H54 (cell line): ENCODE measurements at places on chromosomes 4 and X.

- DNase-seq: no peak
These were observed 289.7 kb downstream of the TRIML1 start for GRCh38 chr4:188428935-188429334.

GRCh38 chr4:31283679-31284078 is 563.5 kb downstream of the PCDH7 start:
- no peak for DNase-seq

- DNase-seq: peak; percentile 17
These were observed 81.2 kb upstream of the PRSS48 start for GRCh38 chr4:151195801-151196200.

GRCh38 chrX:86805241-86805640 is 657.0 kb downstream of the DACH2 start:
- DNase-seq: no peak

- no peak for DNase-seq
These were observed 46.7 kb downstream of the CXorf49B start for GRCh38 chrX:71809886-71810285.

DNA sequence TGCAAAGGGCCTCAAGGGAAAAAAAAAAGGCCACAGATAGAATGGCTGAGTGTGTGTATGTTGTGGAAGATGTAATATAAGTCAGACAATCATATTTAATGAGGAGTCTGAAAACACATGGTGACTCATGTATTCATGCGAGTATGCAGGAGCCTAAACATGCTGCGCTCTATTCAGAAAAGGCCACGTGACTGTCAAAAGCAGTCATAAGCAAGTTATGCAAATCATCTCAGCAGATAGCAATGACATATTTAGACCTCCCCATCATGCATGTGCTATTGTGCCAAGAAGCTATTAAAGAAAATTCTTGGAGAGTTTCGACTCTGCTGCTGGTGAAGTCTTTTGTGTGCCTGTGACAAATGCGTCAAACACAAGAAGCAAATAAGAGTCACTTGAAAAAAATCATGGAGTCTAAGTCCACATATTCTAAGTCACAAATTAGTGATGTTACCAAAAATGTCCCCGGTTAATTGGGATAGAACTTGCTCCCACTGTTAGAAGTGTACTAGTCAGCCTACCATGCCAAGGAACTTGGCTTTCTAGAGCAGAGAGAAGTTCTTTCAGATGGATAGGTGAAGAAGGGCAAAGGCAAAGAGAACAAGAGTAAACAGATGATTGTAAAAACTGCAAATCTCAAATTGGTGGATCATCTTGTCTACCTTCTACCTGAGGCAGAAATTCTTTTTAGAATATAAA is 5.0 kb downstream of the LNX1 start:
- no peak for DNase-seq

GRCh38 chr4:185128272-185129119 is 14.6 kb upstream of the SLC25A4 start:
- no peak for DNase-seq

GRCh38 chrX:77743720-77744119 is 42.3 kb downstream of the ATRX start:
- DNase-seq: no peak

DNA sequence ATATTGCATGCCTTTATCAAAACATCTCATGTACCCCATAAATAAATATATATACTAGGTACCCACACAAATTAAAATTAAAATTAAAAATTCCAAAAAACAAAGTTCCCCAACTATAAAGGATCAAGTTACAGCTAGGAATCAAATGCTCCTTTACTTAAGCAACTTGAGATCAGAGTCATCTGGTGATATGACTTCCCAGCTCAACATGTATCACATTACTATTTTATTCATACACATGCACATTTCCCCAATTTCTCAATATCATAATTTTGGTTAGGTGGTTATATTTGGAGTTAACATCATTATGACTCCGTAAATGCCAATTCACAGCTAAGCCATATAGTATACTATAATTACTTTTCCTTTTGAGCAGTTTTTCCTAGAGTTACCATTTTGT is 60.9 kb downstream of the CLOCK start:
- no peak for DNase-seq

GRCh38 chrX:48978226-48978625 is 6.6 kb upstream of the KCND1 start:
- no peak for DNase-seq

- DNase-seq: no peak
These were observed 45.4 kb upstream of the FTHL17 start for GRCh38 chrX:31117266-31117665.

GRCh38 chr4:149766135-149766534 is 49.5 kb downstream of the IQCM start:
- DNase-seq: no peak

GRCh38 chr4:158129694-158130093 is 43.1 kb downstream of the GASK1B start:
- DNase-seq: no peak

- DNase-seq: no peak
These were observed 34.2 kb downstream of the FAT1 start for GRCh38 chr4:186689476-186689875.

DNA sequence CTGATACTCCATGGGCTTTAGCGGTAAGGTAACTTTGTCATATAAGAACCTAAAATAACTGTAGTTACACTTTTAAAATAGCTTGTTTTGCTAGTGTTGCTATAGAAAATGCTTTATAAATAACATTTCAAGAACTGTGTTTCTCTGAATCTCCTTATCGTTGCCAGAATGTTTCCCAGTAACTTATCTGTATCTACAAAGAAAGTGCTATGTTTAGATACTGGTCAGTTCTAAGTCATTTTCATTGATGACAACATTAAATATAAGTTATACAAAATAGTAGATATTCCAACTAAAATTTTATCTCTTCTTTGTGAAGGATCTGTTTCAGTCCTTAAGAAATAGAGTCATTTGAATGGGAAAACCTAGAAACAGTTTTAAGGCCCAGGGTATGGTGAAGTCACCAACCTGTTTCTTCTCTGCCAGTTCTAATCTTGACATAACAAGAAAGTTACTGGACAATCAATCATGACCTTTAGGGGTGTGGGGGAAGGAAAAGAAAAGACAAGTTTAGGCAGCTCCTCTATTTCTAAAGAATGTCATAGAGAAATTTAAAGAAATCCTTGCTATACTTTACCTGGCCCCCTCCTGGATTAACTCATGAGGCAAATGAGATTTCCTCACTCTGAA is 425.9 kb downstream of the RPA4 start:
- DNase-seq: no peak

- no peak for DNase-seq
These were observed 124.2 kb downstream of the NFKB1 start for GRCh38 chr4:102625232-102625930.

GRCh38 chr4:13705521-13706041 is 78.1 kb upstream of the BOD1L1 start:
- peak; percentile 7 for DNase-seq

- no peak for DNase-seq
These were observed 16.9 kb upstream of the HMGB3 start for GRCh38 chrX:150966235-150966634.

GRCh38 chr4:47713129-47713834 is 124.6 kb downstream of the CORIN start:
- no peak for DNase-seq

GRCh38 chr4:42416017-42416416 is 18.7 kb downstream of the SHISA3 start:
- DNase-seq: no peak

GRCh38 chrX:64843224-64843623 is 133.0 kb downstream of the ZC4H2 start:
- no peak for DNase-seq

DNA sequence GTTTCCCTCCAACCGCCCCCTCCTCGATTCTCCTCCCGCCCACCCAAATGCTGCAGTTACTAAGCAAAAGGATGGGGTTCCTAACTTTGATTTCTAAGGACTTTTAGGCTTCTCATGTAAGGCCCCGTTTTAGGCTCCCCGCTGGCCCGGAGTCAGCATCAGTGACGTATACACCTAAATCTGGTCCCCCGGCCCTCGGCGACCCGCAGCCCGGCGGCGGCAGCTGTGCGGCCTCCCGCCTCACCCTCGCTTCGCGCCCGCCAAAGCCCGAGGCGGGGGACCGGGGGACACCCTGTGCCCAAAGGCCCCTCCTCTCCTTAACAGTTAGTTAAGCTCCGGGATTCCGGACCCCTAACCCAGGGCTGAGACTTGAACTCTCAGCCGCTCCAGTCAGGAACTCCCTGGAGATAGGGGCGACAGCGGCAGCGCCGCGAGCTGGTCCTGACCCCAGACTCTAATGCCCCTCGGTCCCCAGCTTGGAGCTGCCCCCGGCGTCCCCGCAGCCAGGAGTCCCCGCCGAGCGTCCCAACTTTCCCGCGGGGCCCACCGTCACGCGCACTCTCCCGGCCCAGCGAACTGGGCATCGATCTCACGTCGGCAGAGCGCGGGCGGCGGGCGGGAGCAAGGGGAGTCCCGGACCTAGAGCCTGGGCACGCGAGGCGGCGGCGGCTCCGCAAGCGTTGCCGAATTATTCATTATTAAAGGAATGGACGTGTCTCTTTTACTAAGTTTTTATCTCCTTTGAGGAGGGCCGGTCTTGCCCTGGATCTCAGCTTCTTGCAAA is 1.5 kb upstream of the NR3C2 start:
- DNase-seq: no peak

GRCh38 chr4:5797866-5798265 is 86.9 kb downstream of the EVC start:
- DNase-seq: no peak

- no peak for DNase-seq
These were observed 19.7 kb upstream of the GRPR start for GRCh38 chrX:16103625-16104024.

GRCh38 chr4:142129931-142130330 is 493.5 kb downstream of the IL15 start:
- DNase-seq: no peak

- peak; percentile 6 for DNase-seq
These were observed 197.9 kb downstream of the SHOX start for GRCh38 chrX:828411-828959.

GRCh38 chrX:106484233-106484632 is 127.5 kb upstream of the RADX start:
- DNase-seq: no peak

GRCh38 chrX:98068024-98068580 is 1184.4 kb downstream of the RPA4 start:
- no peak for DNase-seq

- no peak for DNase-seq
These were observed 221.3 kb downstream of the ANTXR2 start for GRCh38 chr4:79851625-79852304.

DNA sequence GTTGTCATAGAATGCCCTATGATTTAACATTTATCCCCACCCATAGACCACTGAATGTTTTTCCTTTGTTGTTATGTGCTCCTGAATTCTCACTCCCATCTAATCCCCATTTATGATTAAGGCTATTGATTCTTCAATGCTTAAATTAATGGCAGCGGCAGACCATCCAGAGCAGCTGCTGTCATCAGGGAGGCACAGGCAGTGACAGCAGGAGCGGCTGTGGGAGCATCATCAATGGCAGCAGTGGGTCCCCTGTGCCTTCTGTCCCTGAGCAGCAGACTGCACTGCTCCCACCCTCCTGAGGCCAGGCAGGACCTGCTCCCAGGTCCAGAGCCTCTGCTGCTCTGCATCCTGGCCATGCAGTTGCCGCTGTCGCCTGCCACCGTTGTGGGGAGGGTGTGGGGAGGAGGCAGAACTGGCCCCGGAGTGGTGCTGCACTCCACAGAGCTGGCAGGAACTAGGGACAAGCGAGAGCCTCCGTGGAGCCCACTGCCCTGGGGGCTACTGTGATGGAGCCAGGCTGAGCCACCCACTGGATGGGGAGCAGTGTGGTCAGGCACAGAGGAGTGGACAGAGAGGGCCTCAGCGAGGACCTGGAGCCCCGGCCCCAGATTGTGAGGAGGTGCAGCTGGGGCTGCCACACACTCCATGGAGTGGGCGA is 29.0 kb downstream of the NAA11 start:
- DNase-seq: no peak

DNA sequence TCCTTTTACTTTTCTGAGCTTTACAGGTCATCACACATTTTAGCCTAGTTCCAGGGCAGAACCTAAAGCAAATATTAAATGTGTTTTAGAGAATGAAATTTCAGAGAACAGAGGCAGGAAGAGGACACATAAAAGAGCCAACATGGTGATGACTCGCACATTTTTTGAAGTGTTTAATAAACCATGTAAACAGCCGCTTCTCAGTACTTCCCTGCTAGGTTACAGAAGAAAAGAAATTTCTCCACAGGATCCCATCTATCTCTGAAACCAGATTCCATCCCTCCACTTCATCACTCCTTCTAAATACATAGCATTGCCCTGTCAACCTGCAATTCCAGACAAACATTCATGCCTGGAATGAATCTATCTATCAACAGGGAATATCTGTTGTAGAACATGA is 949.5 kb upstream of the PCDH7 start:
- DNase-seq: no peak

DNA sequence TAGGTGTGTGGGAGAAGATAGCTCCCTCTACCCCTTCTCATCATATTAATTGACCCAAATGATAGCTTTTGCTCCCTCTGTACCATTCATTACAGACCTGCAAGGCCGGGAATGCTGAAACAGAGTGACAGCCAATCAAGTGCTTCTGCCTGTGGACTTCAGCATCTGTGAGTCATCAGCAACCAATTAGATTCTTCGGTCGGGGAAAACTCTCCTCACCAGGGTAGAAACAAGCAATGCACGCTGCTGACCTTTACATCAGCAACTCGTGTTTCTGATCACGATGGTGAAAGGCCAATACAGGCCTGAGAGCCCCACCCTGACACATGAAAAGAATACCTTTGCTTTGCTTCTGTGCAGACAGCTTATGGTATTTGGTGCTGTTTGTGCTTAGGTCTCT is 347.2 kb upstream of the DDX53 start:
- no peak for DNase-seq

GRCh38 chr4:83212041-83212851 is 72.4 kb downstream of the COQ2 start:
- no peak for DNase-seq

DNA sequence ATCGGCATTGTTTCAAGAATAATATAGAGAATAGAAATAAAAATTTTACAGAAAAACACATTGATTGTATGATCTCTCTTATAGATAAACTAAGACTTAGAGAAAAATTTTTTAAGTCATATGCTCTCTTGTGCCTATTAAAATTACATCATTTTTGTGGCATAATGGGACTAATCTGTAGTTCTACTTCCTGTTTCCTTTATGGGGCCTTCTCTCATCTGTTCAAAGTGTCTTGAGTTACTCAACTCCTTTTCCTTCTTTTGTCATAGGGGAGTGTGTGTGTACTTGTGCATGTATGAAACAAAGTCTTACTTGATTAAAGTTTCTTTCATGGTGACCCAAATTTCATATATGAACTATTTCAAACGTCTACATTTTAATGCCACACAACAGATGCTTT is 1448.9 kb upstream of the TENM3 start:
- no peak for DNase-seq

DNA sequence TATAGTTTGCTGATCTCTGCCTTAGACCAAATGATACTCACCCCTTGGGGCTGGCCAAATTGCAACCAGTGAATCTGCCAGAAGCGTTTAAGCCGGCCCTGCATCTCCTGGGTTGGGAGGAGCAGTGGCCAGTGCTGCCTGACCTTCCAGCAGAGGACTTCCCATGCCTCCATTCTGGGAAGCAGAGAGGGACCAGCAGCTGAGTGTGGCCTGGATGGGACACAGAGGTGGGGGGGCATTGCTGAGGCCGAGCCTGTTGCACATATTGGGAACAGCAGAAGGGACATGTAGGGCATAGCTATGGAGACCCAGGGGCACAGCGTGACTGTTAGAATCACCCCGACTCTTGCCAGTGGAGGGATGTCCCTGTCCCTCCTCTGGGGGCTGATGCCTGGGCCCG is 93.3 kb downstream of the CPZ start:
- no peak for DNase-seq

- DNase-seq: no peak
These were observed 34.9 kb upstream of the NFKB1 start for GRCh38 chr4:102466298-102466697.

- no peak for DNase-seq
These were observed 924.3 kb upstream of the SLIT2 start for GRCh38 chr4:19327364-19327763.
